ENCODE measurements at places on chromosomes 11 and 22. TPM values are rescaled to one million over a fixed set of nuclear protein-coding genes. Genes with fewer than 3 reads are reported as not detected.

The SCN3B gene
- 1.5 TPM for total RNA-seq

The OR52N4 gene
- 0.24 TPM for total RNA-seq

The TMEM184B gene
- total RNA-seq, result 49.7 TPM

The C1QTNF5 gene
- total RNA-seq, result 57.7 TPM

The TKFC gene
- 24.6 TPM for total RNA-seq

The KDM4E gene
- total RNA-seq, result not detected

The CAVIN3 gene
- 166 TPM for total RNA-seq

The GGT5 gene
- 123 TPM for total RNA-seq

The GGTLC3 gene
- total RNA-seq, result not detected

The DMC1 gene
- 2.4 TPM for total RNA-seq

The C11orf97 gene
- total RNA-seq, result not detected

The GALNT18 gene
- 28.0 TPM for total RNA-seq

The ISX gene
- total RNA-seq, result not detected

The CRACR2B gene
- 3.5 TPM for total RNA-seq

The FGF4 gene
- not detected for total RNA-seq

The SLC22A6 gene
- not detected for total RNA-seq

The CTSW gene
- 1.4 TPM for total RNA-seq

The USH1C gene
- total RNA-seq, result not detected

The TTC36 gene
- not detected for total RNA-seq

The SLC1A2 gene
- total RNA-seq, result 1.9 TPM

The LUZP2 gene
- total RNA-seq, result 0.28 TPM

The MIOX gene
- total RNA-seq, result not detected

The RNF26 gene
- 22.1 TPM for total RNA-seq

The MMP3 gene
- total RNA-seq, result 0.14 TPM

The P4HA3 gene
- 5.6 TPM for total RNA-seq

The PDGFB gene
- 7.5 TPM for total RNA-seq

The TSPAN18 gene
- total RNA-seq, result 65.8 TPM

The TNRC6B gene
- total RNA-seq, result 44.3 TPM

The PRG3 gene
- not detected for total RNA-seq

The C11orf91 gene
- 2.2 TPM for total RNA-seq

The KDM2A gene
- 55.3 TPM for total RNA-seq

The C11orf87 gene
- total RNA-seq, result not detected

The ZNRF3 gene
- total RNA-seq, result 7.5 TPM

The CHST1 gene
- total RNA-seq, result 5.2 TPM

The MRGPRX3 gene
- total RNA-seq, result not detected

The ALDH3B2 gene
- total RNA-seq, result not detected

The CSNK2A3 gene
- total RNA-seq, result 2.1 TPM

The SLC36A4 gene
- total RNA-seq, result 30.4 TPM

The MAJIN gene
- not detected for total RNA-seq

The BTG4 gene
- total RNA-seq, result not detected

The CD3E gene
- total RNA-seq, result 1.8 TPM

The ABTB2 gene
- 8.7 TPM for total RNA-seq

The DNAJB7 gene
- total RNA-seq, result not detected

The TREH gene
- not detected for total RNA-seq

The GAL3ST3 gene
- total RNA-seq, result 0.74 TPM

The IGLL1 gene
- total RNA-seq, result not detected

The OR2AG1 gene
- not detected for total RNA-seq

The CATSPER1 gene
- 0.24 TPM for total RNA-seq

The OR4C15 gene
- total RNA-seq, result not detected
